ENCODE measurements at places on chromosomes 3 and 15.

DNA sequence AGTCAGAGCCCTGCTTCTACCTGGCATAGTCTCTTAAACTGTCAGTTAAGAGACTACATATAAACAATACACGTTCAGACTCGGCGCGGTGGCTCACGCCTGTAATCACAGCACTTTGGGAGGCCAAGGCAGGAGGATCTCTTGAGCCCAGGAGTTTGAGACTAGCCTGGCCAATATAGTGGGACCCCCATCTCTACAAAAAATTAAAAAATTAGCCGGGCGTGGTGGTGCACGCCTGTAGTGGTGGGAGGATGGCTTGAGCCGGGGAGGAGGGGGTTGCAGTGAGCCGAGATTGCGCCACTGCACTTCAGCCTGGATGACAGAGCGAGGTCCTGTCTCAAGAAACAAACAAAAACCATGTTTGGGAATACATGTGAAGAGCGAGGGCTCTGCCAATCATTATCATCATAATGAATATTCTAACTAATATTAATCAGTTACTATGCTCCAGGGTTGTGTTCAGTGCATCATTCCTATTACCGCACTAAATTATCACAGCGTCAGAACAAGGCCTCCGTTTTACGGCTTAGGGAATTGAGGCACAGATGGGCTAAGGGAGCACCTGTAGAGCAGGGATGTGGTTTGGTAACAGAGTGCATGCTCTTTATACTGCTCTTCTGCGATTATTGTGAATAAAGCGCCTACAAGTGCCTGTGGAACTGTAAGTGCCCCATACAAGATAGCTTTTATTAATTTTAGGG, 844 bp upstream of the UQCC5 start:
- DNase-seq, result no peak

GRCh38 chr3:144643771-144644198, 672.2 kb downstream of the DIPK2A start:
- DNase-seq, result no peak

- DNase-seq, result peak; percentile 6
Measured at GRCh38 chr3:52742418-52743041, 28.2 kb downstream of the NEK4 start.

DNA sequence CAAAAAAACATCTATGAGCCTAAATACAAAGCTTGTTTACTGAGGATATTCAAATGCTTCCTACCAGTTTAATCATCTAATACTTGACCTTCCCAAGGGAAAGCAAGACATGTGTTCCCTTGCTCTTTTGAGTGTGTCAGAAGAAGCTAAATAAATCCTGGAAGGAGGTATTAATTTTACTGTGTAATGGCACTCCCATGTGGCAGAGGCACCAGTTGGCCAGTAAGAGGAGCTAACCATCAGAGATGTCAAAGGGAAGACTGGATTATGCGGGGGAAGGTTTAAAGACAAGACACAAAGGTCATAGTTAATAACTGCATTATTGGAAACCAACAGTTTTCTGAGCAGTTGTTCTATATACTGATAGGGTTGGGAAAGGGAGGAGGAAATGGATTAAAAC, 125.1 kb downstream of the SUCLG2 start:
- no peak for DNase-seq

GRCh38 chr3:23072693-23073092, 130.4 kb upstream of the UBE2E2 start:
- no peak for DNase-seq

- DNase-seq, result peak; percentile 46
Measured at GRCh38 chr3:177449360-177450006, 252.2 kb upstream of the TBL1XR1 start.

DNA sequence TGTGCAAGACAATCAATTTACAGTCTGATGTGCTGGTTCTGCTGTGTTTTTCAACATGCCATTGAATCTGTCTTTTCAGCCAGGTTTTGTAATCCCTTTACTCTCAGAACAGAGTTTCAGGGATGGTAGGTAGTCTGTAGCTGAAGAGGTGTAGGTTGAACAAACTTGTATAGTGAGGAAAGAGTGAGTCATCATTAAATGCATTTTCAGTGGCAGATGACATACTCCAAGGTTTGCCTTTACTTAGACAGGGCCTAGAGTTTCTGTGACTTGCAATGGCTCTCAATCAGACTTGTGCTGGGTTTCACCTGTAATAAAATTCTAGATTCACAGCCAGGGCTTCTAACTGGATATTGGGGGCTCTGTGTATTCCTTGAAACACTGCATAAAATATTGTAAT, 94.6 kb downstream of the CYP19A1 start:
- DNase-seq, result no peak

DNA sequence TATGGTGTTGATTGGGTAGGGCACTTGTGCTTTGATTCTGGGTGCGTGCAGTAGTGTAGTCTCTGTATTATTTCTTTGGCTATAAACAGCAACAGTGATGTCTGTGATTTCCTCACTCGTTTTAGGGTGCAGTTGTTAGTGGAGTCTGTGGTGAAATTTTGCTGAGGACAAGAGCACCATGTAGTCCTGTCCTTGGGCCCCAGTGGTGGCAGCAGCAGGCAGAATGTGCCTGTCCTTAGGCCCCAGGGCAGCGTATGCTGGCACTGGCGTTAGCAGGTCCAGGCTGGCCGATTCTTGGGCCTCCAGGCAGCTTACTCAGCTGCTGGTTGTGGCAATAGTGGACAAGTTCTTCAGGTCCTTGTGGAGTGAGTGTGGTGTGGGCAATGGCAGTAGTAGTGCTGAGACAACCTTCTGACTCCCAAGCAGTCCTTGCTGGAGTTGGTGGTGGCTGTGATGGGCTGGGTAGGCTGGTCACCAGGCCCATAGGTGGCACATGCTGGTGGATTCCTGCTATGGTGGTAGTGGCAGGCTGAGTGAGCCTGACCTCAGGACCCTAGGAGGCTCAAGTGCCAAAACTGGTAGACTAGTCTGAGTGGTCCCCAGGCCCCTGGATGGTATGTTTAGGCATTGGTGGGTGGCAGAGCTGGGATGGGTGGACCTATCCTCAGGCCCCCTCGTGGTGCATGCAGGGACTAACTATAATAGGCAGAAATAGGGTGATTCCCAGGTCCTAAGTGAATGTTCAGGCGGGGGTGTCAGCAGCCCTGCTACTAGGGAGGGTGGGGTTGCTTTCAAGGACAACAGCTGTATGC, 56.3 kb downstream of the TNFAIP8L3 start:
- no peak for DNase-seq

GRCh38 chr3:127661600-127661999, 11.2 kb upstream of the ABTB1 start:
- DNase-seq, result no peak

DNA sequence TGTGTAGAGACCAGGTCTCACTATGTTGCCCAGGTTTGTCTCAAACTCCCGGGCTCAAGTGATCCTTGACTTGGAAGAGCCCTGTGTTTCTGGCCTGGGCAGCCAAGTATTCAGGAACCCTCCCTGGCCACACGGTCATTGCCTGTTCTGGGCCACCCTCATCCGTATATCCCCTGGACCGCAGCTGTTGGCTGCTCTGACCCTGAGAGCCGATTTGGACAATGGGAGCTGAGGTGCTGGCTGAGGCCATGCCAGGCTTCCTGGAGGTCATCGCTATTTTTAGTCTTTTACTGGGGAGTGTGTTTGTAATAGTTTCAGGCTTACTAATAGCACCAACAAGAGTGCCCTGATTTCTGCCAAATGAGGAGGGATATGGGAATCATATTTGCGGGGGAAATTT, 60.7 kb downstream of the ADAMTS7 start:
- no peak for DNase-seq

- DNase-seq, result no peak
Measured at GRCh38 chr3:84442533-84442932, 516.3 kb upstream of the CADM2 start.

DNA sequence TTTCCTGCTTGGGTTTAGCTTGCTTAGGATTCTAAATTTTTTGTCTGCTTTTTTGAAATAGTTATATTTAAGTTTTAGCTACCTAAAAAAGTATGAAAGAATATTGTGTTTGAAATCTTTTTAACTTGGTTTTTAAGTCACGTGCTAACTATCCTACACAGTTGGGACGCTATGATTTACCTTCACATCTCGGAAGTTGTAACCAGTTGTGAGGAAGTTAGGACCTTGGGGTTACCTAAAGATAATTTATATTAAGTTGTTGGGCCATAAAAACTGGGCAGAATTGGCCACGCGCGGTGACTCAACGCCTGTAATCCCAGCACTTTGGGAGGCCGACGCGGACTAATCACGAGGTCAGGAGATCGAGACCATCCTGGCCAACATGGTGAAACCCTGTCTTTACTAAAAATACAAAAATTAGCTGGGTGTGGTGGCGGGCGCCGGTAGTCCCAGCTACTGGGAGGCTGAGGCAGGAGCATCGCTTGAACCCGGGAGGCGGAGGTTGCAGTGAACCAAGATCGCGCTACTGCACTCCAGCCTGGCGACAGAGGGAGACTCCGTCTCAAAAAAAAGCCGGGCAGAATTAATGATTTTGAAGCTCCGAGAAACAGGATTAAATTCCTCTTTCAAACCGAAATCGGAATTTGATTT, 1.0 kb downstream of the ZFAND6 start:
- no peak for DNase-seq
